Activated naive CD4-positive, alpha-beta T cell (primary cell): ENCODE measurements at places on chromosomes 11 and 22.

- no peak for DNase-seq
Observed at GRCh38 chr22:49961005-49961600, 531 bp downstream of the PIM3 start.

DNA sequence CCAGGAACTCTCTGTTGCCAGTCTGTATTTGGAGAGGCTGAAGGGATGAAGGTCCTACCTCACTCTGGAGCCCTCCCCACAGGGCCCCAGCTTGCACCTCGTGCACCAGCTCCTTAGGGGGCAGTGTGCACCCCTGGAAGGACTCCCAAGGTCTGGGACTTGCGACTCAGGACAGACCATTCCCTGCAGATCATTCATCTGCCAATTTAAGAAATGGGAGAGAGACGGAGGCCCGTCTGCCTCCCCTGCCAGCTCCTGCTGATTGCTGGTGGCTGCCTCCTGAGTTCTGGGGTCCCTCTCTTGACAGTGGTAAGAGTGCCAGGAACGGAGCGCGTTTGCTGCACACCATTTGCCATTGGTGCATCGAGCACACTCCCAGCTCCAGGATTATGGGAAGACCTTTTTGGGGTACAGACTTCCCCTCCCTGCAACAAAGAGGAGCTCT, 27.4 kb upstream of the MALAT1 start:
- DNase-seq = no peak

DNA sequence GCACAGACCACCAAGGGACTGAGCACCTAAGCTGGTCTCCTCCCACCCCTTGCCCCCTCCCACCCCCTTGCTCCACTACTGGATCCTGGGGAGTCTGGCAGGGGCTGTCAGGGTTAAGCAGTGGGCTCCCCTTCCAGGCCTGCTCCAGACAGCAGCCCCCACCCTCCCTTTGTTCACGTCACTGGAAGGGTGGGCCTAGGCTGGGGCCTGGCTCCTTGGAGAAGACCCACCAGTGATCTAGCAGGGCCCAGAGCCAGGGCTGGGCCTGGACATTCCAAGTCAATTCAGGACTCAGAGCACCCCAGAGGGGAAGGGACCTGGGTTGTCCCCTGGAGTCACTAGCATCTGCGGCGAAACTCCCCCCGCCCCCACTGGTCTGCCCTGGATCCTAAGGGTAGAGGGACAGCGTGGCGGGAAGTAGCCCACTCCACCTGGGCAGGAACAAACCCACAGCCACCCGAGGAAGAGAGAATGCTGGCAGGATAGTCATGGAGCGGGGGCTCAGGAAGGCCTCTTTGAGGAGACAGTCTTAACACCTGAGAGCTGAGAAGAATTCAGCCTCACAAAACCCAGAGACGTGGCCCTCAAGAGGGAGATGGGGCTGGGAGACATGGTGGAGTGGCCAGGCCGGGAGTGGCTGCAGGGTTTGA, 45.8 kb downstream of the IGLL1 start:
- DNase-seq = no peak

GRCh38 chr11:127395034-127395433, 394.5 kb upstream of the KIRREL3 start:
- no peak for DNase-seq

DNA sequence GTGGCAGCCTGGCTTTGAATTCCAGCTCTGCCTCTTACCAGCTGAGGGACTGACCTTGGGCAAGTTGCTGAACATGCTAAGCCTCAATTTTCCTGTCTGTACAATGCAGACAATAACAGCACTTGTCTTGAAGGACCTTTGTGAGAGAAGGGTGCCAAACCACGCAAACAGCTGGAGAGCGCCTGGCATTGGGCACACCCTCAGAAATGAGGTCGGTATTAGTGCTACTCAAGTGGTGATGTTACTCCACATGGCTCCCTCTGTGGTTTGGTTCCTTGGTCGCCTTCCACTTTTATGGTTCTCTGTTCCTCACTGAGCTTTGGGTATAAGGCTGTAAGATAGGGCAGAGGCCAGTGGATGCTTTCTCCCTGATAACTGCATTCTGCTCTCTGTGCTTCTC, 8.2 kb downstream of the UBASH3B start:
- DNase-seq = no peak

GRCh38 chr11:12680246-12680939, 6.2 kb downstream of the TEAD1 start:
- peak; percentile 1 for DNase-seq

DNA sequence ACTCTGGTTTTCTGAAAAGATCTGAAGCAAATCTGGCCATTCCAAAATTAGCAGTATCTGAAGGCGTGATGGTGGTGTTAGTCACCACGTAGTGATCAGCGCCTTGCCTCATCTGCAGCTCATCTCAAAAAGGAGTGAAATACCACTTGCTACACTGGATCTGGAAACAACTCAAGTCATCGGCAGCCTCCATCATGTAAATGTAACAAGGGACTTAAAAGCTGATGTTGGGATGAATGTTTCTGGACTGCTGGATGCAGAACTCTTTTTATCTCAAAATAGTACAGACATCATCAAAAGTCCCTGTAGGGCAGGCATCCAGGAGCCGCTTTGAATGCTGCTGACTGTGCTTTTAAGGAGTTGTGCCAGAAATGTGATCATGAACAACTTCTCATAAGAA, 14.1 kb upstream of the APLP2 start:
- no peak for DNase-seq

GRCh38 chr22:27679693-27680488, 121.7 kb downstream of the MN1 start:
- no peak for DNase-seq

DNA sequence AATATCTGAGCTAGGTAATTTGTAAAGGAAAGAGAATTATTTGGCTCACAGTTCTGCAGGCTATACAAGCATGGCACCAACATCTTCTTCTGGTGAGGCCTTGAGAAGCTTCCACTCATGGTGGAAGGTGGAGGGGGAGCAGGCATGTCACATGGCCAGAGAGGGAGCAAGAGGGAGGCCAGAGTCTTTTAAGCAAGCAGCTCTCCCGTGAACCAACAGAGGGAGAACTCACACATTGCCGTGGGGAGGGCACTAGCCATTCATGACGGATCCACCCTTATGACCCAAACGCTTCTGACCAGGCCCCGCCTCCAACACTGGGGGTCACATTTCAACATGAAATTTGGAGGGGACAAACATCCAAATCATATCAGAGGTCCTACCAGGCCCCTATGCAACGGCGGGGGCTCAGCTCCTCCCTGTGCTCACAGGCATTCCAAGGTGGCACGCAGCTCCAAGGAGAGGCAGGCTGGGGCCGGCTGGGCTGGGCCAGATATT, 4.6 kb downstream of the C11orf96 start:
- DNase-seq = no peak

- no peak for DNase-seq
Observed at GRCh38 chr11:73520353-73521061, 77.4 kb downstream of the FAM168A start.

GRCh38 chr11:109668973-109669634, 247.1 kb downstream of the C11orf87 start:
- DNase-seq = no peak

DNA sequence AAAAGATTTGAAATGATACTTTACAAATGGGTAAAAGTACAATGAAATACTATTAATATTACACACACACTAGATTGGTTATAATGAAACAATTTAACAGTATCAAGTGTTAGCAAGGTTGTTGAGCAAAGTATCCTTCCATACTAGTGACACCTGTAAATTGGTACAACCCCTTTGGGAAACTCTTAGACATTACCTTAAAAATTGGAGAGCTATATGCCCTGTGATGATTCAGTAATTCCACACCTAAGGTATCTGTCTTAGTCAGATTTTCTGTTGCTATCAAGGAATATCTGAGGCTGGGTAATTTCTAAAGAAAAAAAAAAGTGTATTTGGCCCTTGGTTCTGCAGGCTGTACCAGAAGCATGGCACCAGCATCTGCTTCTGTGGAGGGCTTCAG, 7.4 kb upstream of the GDPD4 start:
- DNase-seq = no peak

GRCh38 chr22:43457002-43457401, 45.2 kb downstream of the MPPED1 start:
- no peak for DNase-seq

DNA sequence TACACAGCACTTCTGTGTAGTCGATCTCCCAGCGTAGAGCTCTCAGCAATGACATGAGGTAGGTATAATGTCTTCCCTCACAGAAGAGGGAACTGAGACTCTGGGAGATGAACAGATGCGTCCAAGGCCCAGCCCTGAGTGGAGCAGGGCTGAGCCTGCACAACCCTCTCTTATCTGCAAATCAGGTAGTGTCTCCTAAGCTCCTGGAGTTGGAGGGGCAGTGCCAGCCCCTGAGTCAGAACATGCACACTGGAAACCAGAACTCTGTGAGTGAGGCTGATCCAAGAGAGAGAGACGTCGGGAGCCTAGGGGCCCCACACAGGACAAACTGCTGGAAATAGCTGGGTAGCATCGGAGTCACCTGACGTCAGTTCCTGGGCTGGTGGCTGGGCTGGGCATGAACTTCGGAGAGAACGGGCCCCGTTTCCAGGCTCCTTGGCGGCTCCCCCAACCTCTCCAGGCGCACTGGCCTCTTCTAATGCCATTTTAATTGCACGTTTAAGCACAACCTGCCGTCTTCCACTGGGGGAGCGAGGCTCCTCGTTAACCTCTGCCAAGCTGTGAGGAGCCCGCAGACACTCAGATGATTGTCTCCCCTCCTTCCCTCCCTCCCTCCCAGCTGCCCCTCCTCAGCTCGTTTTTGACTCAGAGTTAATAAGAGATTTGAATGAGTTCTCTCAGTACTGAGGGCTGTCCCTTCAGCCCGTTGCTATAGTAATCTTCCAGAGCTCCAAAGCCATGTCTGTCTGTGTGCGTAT, 191.2 kb upstream of the TBCEL start:
- DNase-seq = no peak

DNA sequence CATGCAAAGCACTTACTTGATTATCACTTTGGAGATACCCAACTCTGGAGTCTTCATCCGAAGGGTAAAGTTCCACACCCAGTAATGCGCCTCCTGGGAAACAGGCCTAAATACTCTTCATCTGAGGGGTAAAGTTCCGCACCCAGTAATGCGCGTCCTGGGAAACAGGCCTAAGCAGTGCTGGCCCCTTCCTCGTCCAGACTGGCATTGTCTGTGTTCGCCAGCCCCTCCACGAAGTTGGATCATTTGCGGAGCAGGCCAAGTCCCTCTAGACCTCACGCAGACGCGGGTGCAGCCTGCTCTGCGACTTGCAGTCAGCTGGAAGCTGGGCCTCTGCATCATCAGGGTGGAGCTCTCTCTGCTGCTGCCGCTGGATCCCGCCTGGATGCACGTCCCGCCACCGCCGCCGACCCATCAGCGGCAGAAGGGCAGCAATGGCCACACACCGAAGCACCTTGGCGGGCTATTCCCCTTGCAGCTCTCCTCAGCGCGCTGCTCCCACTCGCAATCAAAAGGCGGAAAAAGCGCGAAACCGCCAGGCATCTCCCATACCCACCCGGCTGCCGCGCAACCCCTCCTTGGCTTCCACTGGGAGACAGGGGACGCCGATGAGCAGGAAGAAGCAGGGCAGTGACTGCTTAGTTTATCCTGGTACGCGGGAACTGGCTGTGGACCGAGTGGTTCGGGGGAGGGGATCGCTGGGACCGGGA, 34.1 kb upstream of the GLYATL1 start:
- no peak for DNase-seq

DNA sequence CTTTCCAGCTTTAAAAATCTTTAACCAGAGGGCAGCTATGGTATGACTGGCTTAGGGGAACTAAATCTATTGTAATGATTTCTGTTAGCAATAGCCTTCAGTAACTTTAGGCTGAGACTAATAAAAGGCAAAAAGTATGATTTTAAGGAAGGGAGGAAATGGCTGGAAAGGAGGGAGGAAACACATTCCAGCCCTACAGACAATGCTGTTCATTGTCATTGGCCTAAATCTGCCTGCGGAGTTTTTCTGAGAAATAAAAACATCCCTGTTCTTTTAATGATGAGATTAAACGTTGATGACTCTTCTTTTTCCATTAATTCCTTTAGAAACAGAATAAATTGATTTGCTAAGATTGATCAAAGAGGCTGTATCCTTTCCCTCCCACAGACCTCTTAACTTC, 99.6 kb upstream of the GRAMD1B start:
- DNase-seq = no peak

DNA sequence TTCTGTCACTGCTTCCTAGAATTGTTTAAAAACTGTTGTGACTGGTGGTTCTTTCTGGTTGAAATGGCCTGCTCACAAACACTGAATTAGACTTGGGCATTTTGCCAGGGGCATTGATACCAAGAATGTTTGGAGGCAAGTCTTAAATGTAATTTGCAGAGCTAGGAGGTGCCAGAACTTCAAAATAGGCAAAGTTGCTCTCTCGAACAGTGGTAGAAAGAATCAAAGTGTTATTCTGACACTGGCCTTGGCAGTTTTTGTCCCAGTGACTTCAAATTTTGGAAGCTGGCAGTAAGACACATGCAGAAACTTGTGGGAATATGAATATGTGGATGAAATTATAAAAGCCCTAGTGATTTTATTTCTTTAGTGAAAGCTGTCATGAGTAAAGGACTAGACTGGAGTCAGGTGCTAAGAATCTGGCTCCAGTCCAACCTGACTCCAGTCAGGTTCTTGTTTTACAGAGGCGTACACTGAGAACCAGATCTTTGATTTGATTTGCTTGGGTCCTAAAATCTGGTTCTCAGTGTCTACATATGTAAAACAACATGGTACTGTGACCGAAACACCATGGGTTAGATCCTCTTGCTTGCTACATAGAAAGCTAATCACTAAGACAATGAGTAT, 20.9 kb downstream of the SVIP start:
- no peak for DNase-seq

- no peak for DNase-seq
Observed at GRCh38 chr11:73116636-73117035, 25.5 kb downstream of the FCHSD2 start.

GRCh38 chr11:102283116-102283485, 34.2 kb upstream of the BIRC3 start:
- DNase-seq = no peak

DNA sequence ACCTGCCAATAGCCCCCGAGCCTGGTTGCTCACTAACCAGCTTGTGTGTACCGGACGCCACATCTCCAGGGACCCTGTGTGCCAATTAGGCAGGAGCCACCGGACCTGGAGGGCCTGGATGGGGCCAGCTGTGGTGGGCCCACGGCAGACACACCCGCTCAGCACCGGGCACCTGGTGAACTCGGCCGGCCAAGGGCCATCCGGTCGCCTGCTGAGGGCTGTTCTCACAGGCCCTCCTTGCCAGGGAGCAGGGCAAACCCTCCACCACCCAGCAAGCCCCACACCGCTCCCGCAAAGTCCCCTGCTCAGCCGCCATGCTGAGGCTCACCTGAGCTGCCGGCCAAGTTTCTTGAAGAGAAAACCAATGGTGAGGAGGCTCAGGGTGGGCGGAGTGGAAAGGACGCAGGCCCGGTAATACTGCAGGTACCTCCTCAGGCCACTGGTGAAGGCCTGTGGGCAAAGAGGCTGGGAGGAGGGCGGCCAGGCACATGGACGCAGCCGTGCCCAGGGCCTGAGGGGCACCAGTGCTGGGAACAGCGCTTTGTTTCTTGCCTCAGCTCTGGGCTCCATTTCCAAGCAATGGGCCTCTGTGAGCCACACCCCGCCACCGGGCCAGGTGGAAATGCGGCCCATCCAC, 17.1 kb downstream of the TUBGCP6 start:
- no peak for DNase-seq

- no peak for DNase-seq
Observed at GRCh38 chr11:61827571-61828378, at the start of gene FADS2. Gene FADS2 (plus strand): TSS chr11:61828300. CDS start chr11:61828391, 91 bp downstream.
